ENCODE measurements at places on chromosomes 2 and 18.

- DNase-seq: no peak
These were observed 328.4 kb downstream of the CLIP4 start for GRCh38 chr2:29443627-29444026.

GRCh38 chr2:165815299-165816141 is 21.5 kb upstream of the GALNT3 start:
- DNase-seq: no peak

DNA sequence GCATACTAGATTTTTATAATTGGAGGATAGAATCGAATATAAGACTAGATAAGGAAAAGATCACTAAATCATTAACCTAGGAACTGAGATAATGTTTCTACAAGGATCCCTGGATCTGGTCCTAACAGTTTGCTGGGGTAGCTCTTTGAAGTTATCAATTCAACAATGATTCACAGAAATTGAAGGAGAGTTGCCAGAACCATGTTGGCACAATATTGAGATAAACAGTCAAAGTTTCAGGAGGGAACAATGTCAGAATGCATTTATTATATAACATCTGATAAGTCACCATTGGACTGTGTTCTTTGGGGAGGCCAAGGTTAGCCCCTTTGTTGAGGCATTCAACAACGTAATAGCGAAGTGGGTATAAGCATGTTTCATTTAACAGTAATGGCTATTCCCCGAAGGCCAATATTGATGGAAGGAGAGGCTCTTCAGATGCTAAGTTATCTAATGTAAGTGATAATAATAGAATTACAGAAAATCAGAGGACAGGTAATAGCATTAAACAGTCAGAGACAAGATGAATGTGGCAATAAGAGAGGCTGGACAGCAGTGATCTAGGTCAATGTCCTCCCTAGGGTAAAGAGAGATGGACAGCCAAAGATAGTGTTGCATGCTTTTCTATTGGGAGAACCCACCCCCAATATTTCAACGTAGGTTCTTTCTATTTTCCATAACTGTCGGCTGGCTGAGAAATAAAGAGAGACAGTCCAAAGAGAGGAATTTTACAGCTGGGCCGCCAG is 604.8 kb upstream of the GYPC start:
- DNase-seq: no peak

- DNase-seq: no peak
These were observed 36.3 kb downstream of the SMAD2 start for GRCh38 chr18:47893939-47894699.

GRCh38 chr18:50545936-50546335 is 14.0 kb upstream of the MAPK4 start:
- DNase-seq: no peak

Measured in eye (tissue), 1 donor.